Skin of body (tissue), 3 donors: ENCODE measurements at places on chromosomes 1 and 21. TPM values are rescaled to one million over a fixed set of nuclear protein-coding genes. Genes with fewer than 3 reads are reported as not detected.

GRCh38 chr21:44850905-44851657 is 22.4 kb downstream of the PTTG1IP start:
- DNase-seq = no peak

IGSF9 gene
- 8.4 TPM for total RNA-seq

- no peak for DNase-seq
Measured at GRCh38 chr1:56225964-56226815, 353.2 kb downstream of the PLPP3 start.

DNA sequence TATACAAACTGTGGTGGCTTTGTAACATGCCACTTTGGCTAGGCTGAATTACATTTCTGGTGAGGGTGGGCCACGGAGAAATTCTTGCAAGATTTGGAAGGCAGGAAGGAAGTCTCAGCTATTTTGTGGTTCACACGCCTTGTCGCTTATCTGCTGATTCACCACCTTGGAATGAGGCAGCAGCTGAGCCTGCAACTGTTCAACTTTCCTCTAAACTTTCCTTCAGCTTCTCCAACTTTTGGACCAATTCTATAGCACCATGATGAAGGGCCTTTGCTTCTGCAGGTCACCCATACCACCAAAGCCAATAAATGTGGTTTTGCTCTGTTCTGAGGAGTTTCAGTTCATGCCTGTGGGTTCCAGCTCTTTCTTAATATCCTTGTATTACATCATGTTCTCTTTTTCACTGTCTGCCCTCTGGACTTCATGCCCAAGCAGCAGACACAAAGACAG is 337.6 kb upstream of the SNX7 start:
- no peak for DNase-seq

MMEL1 gene
- 1.3 TPM for total RNA-seq

DNA sequence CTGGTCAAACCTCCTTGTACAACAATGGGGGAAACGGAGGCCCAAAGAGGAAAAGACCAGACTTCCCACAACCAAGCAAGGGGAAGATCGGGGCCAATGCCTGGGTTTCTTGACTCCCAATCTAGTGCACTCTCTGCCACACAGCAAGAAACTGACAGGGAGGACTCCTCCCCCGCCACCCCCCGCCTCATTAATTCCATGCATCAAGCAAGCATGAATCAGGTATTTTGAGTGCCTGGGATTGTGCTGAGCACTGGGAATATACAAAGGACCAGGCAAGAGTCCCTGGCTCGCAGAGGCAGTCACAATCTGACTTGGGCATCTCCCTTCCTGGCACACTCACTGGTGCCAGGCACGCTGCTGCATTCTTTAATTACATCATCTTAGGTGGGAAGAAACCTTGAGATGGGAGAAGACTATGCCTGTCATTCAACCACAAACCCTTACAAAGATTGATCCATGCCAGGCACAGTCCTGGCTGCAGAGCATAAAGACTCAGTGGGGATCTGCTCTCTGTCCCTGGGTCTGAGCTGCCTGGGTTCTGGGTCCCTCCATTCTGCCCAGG is 4.4 kb upstream of the KCNC4 start:
- no peak for DNase-seq

GRCh38 chr21:34154878-34155277 is 81.5 kb downstream of the MRPS6 start:
- no peak for DNase-seq

- no peak for DNase-seq
Measured at GRCh38 chr1:55519937-55520683, 304.9 kb upstream of the USP24 start.

- DNase-seq = no peak
Measured at GRCh38 chr21:32364796-32365195, 28.0 kb downstream of the URB1 start.

GRCh38 chr1:35285771-35286606 is 17.5 kb downstream of the ZMYM4 start:
- no peak for DNase-seq

FCER1A gene
- 6.0 TPM for total RNA-seq

- DNase-seq = no peak
Measured at GRCh38 chr21:18006691-18007090, 187.5 kb upstream of the C21orf91 start.

DNA sequence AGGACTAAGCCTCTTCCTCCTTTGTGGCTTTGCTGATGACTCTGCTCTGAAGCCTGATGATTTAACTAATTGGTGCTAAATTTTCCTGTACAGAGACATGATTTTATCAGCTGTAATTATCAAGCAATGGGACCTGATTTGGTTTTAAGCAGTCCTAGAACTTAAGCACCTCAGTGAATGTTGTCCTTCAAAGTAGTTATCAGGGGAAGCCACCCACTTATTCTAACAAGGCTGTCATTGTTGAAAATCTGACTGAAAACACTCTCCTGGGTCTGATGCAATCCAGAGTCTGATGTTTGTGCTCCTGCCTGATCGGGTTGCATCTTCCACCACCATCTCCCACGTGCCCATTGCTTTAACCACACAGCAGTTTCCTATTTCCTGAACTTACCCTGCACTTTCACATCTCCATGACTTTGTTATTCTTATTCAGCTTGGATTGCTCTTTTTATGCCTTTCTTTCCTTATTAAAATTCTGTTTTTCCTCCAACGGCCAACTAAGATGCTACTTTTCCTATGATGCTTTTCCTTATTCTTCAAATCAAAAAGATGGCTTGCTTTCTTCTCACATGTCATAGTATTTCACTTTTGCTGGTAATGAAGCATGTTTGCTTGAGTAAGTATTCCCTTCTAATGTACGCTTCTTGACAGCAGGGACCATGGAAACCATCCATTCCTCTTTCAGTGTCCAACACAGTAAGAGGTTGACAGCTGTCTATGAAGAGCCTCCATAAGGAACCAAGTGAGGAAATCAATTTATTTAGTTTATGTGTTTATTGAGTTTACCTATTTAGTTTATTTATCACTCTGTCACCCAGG is 55.0 kb downstream of the S1PR1 start:
- no peak for DNase-seq

GRCh38 chr1:238177960-238178645 is 287.4 kb upstream of the ZP4 start:
- DNase-seq = peak; percentile 5

ZMYND12 gene
- 0.30 TPM for total RNA-seq

- DNase-seq = no peak
Measured at GRCh38 chr1:38848071-38848470, 11.5 kb downstream of the RRAGC start.

GRCh38 chr1:21816602-21817302 is 4.7 kb downstream of the LDLRAD2 start:
- no peak for DNase-seq

GRCh38 chr1:226939438-226940028 is 561 bp upstream of the COQ8A start:
- no peak for DNase-seq

DNA sequence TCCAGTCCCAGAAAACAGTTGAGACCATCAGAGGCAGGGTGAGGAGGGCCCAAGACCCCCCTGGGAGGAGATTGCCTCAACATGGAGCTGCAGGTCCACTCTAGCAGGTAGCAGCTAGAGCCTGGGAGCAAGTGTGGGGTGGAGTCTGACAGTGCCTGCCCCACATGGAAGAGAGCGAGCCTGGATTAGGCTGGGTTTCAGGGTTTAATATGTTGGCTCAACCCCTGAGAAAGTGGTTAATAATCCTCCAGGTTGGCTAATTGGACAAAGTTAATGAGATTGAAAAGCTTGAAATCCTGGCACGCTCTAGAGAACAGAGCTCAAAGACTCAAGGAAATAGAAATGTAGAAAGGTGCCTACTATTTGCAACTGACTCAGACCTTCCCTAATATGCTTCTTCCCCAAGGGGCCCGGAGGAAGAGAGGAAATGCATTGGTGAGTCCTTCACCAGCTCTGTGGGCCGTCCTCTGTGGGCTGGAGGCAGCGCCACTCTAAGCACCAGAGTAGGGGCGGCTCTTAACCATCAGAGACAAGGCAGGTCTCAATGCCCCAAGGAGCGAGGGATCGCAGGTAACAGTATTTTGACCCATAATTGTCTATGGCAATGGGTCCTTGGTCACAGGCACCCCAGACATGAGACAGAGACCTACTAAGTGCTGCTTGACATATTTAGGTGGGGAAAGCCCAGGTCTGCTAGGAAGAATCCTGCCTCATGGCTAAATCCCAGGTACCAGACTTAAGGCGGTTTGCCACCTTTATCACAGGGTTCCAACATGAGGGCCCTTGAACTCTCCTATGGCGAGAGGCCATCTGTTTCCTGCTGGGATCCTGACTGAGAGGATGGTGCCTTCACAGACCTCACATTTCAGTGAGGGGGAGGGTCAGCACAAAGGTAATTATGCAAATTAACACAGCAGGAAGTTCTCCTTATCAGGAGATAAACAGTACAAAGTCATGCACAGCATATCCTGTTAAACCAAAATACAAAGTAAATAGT is 33.8 kb downstream of the RSPH1 start:
- no peak for DNase-seq

GRCh38 chr1:193144999-193145398 is 23.2 kb downstream of the CDC73 start:
- no peak for DNase-seq

DNA sequence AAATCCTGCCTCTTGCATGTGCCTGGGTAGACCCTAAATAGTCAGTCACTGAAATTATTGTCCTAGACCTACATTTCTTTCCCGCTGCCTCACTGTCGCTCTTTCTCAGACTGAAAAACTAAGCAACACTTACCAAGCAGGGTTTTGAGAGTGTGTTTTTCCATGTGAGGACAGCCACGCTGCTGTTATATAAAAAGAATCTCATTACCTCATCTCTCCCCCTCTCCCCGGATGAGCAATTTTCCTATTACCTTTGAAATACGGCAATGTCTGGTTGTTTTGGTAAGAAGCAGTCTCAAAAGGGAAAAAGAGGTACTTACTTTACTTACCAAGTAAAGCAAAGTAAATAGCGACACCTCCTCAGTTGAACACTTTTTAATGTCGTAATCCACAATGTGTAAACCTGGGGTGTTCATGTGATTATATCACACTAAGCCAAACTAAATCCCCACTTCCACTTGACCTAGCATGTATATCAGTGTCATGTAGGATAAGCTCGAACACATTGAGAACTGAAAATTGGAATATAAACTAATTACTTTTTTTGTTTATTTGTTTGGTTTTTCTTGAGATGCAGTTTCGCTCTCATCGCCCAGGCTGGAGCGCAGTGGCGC is 12.2 kb upstream of the VN1R5 start:
- DNase-seq = no peak

TAS1R1 gene
- total RNA-seq = 0.59 TPM

DNA sequence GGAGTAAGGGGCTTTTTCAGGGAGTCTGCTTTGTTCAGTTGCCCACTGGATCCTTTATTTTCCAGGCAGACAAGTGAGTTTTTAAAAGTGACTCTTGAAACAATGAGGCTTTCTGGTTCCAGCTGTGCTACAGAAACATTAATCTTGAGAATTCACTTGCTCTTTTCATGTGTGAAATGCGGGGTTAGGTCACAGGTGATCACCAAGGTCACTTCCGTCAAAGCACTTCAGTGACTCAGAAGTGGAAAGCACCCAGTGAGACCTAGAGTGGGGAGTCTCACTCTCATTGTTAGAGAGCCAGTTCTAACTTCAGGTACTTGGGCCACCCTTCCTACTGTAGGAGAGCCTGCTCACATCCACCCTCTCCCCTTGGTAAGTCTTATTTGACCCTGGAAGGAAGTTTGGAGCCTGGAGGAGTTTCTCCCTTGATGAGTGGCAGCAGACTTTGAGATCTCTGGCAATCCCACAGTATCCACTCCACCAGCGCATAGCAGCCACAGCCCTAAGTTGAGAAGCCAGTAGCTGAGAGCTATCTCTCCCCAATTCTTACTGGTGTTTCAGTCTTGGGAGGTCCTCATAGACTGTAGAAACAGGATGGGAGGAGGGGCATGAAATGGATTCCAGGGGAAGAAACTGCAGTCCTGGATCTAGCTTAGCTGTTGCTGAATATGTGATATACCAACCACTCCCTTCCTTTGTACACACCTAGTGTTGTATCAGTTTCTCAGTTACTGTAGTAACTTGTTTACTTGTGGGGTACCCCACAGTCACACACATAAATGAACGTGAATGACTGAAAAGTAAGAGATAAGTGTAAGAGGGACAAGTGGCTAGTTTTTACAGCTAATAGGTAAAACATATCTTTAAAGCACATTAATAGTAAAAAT is 3.1 kb downstream of the TACSTD2 start:
- no peak for DNase-seq

SPRR4 gene
- 17.7 TPM for total RNA-seq

DNA sequence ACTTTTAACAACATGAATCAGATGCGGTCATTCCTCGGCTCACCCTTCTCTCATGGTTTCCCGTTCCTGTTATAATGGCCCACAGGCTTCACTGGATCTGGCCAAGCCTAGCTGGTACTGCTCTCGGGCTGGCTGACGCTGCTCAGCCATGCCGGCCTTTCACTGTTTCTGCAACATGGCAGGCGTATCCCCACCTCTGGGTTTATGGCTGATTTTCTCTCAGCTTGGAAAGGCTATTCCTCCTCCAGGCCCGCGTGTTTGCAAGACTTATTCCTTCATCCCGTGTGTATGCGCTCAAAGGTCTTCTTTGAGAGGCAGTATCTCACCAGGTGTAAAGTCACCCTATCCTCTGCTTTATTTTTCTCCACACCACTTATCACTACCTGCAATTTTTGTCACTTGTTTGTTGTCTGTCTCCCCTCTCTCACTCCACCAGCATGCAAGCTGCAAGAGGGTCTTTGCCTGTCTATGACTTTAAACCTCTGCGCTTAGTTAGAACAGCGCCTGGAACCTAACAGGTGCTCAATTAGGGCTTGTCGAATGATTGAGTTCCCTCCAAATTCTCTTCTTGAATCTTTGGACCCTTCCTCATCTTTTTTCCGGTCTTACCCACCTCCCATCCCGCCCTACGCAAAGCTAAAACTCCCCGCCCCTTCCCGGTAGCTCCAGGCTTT is 491 bp upstream of the RAP1A start:
- no peak for DNase-seq

GRCh38 chr21:46397211-46397905 is 61.3 kb upstream of the DIP2A start:
- DNase-seq = no peak

DNA sequence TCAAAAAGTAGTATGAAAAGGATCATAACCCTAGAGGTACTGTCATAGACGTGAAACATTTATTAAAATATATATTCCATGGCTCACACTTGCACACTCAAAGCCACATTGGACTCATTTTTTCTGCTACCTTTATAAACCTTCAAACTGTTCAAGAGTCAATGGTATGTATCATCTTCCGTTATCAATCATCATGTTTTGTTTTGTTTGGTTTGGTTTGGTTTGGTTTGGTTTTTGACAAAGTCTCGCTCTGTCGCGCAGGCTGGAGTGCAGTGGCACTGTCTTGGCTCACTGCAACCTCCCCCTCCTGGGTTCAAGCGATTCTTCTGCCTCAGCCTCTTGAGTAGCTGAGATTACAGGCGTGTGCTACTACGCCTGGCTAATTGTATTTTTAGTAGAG is 1.8 kb downstream of the IFNAR2 start:
- no peak for DNase-seq

DNA sequence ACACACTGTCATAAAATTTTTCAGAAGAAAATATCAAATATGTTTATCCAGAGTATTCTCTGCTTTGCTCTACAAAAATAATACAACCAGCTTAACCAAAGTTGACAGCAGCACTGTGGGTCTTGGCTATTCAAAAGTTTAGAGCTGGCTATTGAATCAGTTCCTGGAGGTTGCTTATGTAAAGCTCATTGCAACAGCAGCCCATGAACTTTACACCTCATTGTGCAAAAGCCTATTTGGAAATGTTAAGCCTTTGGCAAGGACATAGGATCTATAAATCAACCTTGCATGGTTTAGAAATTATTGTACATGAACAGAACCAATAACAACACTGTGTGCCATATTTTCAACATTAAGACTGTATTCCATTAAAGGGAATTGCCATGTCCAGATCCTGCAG is 714.9 kb downstream of the ADGRL2 start:
- DNase-seq = peak; percentile 2
